Stimulated activated CD8-positive, alpha-beta memory T cell treated with anti-CD3 and anti-CD28 coated beads, Interleukin-15, amount 100 ng/mL, for 4 hours (primary cell): ENCODE measurements at places on chromosomes 4 and X.

GRCh38 chrX:70504772-70505450 lies 60.3 kb downstream of the DLG3 start:
- no peak for DNase-seq

GRCh38 chr4:115165503-115165902 lies 52.1 kb upstream of the NDST4 start:
- DNase-seq: no peak

DNA sequence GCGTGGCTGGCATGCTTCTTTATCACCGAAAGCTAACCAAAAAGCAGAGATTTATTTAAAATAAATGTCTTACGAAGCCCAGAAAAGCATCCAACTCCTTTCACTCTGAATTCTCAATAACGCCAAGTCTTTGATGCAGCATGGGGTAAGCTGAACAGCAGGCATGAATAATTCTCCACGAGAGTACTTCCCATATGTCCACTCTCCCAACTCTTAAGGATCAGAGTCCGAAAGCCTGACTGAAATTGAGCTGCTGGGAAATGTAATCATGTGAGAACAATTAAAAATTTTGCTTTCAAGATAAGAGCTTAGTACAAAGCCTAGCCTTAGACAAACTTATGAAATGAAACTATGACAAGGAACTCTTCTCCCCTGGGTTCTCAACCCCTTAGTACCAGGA lies 7.5 kb upstream of the SLC39A8 start:
- DNase-seq: no peak

GRCh38 chrX:3757510-3758025 lies 44.1 kb upstream of the PRKX start:
- no peak for DNase-seq

DNA sequence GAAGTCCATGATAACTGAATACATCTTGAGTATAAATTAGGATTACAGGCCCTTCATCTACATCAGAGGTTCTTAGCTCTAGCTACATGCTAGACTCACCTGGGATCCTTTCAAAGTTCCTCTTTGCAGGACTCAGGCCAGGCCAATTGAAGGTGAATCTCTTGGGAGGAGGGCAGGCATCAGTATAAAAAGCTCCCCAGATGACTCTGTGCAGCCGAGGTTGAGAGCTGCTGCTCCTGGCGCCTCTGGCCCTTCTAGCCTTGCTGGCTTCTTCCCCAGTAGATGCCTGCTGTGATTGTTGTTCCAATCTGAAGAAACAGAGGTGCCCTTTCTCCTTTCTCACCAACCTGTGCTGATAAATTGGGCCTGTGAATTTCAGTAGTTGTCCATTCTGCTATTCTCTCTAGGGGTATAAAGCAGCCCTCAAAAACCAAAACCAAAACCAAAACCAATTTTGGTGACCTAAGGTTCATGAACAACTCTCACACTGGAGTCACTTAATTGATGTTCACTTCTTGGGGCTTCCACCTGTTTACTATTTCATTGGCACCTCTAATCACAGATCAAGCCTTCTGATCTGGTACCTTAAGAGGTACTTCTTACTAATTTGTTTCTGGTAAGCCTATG lies 78.7 kb downstream of the SUPT20HL2 start:
- DNase-seq: no peak

- DNase-seq: no peak
Measured at GRCh38 chr4:98055800-98056501, 87.3 kb downstream of the STPG2 start.

- no peak for DNase-seq
Measured at GRCh38 chr4:4437798-4438470, 51.0 kb downstream of the NSG1 start.

- DNase-seq: no peak
Measured at GRCh38 chrX:13428053-13428786, 108.4 kb upstream of the ATXN3L start.

- no peak for DNase-seq
Measured at GRCh38 chr4:65538571-65538970, 131.7 kb downstream of the EPHA5 start.

GRCh38 chr4:177960566-177960965 lies 518.3 kb upstream of the AGA start:
- DNase-seq: no peak

GRCh38 chrX:111259559-111259958 lies 10.7 kb downstream of the CAPN6 start:
- DNase-seq: no peak

GRCh38 chr4:6341696-6342095 lies 72.0 kb downstream of the WFS1 start:
- DNase-seq: no peak

DNA sequence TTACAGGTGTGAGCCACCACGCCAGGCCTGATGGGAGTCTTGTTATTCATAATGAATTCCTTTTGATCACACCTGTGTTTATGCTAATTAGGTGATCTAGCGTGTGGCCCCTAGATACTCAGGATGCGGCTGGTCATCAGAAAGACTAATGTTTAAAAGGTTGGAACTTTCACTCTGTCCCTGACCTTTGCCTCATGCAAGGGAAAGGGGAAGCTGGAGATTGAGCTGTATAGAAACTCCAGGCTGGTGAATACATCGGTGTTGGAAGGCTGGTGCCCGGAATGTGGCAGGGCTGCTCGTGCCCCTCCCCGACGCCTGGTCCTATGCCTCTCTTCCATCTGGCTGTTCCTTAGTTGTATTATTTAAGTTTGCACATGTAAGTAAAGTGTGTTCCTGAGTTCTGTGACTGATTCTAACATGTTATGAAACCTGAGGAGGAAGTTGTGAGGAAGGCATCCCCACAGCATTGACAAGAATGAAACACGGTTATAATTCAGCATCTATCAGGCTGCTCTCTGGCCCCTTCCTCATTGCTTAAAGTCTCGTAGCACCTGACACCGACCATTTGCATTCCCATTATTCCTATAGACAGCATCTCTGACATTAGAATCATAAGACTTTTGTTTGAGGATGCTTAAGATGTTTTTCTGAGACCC lies 28.9 kb downstream of the CASP3 start:
- no peak for DNase-seq

DNA sequence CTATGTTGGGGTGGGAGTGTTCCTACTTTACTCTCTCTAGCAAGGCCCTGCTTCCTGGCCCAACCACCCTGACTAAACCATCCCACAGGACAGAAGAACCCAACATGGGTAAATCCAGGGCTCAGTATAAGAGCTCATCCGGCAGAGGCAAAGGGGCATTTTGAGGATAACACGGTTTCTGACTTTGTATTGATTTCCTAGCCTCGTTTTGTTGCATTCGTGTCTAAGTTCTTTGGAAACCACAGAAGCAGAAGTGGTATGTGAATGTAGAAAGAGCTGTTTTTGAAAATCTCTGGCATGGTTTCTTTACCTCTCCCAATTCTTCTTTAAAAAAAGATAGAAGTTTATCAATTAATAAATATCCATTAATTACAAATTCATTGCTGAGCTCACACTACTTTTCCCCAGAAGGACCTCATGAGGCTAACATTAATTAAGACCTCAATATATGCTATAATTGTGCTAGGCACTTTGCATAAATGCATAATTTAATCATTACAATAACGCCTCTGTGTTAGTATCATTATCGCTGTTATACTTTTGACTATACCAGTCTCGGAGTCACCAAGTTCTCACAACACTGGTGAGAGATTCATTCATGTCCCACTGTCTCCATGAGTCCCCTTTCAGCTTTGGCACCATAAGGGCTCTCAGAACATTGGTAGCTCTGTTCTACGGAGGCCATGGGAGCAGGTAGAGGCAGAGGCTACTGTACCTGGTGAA lies 5.8 kb upstream of the CLNK start:
- no peak for DNase-seq

GRCh38 chr4:17072483-17072882 lies 174.0 kb upstream of the LDB2 start:
- DNase-seq: no peak

- no peak for DNase-seq
Measured at GRCh38 chrX:95903490-95903889, 781.2 kb upstream of the DIAPH2 start.

DNA sequence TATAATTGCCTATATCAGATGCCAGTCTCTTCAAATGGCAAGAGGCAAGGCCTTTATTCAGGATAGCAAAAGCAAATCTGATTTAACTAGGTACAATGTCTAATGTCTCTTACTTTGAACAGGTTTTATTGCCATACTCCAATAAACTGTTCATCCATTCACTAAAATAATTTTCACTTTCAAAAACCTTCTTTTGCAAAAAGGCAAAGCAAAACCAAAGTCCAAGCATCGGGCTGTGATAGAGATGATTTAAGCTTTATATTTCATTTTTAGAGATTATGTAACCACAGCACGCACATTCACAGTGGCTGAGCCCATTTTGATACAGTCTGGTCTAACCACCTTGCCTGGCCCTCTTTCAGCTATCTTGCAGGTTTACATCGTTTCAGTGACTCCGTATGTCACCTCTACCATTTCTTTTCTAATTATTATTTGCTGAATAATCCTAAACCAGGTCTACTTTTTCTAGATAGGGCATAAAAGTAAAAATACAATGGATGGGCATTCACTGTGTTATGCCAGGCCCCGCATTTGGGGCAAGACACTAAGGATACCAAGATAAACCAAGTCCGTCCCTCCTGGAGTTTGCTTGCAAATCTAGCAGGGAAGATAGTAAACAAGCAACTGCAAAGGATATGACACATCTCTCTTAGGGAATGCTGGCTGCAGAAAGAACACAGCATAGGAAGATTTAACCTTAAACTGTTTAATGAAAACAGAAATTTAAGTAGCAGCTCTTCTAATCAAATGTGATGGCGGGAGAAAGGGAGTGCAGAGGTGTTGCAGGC lies 1.8 kb downstream of the CASP3 start:
- DNase-seq: no peak

DNA sequence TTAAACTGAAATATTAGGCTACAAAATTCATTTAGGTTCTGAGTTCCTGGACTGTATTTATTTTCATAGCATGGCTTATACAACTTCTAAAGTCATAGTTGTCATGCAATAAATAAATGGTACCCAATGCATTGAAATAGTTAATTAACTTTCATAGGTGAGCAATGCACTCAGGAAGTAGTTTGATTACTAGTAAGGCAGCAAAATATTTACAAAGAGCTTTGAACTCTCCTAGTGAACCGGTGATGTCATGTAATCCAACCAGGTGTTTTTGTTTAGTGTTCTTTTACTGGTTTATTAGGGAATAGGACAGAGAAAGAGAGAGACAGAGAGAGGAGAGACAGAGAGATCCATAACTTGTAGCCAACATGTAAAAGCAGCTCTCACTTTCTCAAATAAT lies 228.6 kb upstream of the CTSO start:
- DNase-seq: no peak
